ENCODE measurements at places on chromosomes 5 and 9.

DNA sequence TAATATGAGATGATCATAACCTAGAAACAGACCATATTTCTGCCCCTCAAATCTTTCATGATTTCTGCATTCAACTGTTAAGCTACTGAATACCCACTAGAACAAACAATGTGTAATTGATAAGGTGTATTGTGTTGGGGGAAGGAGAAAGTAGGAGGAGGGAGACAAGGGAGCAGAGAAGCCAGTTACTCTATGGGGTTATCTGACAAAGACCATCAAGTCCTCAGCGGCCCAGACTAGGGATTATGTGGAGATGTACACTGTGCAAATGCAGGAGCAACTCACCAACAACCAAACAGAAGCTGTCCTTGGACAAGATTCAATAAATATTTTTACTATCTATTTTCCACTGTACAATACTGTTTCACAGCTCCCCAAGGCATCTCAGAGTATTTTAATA is 2.7 kb downstream of the NRG2 start:
- no peak for DNase-seq

DNA sequence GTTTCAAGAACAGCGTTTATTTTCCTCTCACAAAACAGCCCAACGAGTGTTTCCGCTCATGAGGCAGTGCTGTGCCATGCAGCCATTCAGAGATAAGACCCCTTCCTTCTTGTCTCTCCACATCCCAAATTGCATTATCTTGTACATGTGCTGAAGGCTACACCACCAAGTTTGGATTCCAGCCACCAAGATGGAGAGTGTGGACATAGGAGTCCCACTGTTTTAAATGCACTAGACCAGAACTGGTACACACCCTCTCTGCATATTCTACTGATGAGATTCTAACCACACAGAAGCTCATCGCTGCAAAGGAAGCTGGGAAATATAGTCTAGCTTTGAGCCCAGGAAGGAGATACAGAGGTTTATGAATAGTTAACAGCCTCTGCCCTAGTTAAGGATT is 509.4 kb downstream of the NFIB start:
- no peak for DNase-seq

DNA sequence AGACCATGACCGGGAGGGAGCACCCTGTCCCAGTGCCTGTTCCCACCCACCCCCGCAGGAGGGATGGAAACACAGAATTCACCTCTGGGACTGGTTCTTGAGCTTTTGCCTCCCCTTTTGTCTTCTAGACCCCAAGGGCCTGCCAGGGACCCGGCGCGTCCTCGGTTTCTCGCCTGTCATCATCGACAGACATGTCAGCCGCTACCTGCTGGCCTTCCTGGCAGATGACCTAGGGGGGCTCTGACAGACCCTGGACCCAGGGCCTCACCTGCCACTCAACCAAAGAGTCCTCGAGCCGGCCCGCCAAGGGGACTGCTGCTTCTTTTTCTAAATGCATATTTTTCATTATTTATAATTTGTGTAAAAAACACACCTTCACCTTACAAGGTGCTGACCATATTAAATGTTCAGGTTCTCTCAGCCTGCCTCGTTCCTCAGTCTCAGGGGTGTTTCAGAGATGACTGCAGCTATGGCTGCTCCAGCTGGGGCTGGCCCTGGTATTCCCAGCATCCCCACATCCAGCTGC is 16.9 kb downstream of the CARD19 start:
- DNase-seq: no peak

DNA sequence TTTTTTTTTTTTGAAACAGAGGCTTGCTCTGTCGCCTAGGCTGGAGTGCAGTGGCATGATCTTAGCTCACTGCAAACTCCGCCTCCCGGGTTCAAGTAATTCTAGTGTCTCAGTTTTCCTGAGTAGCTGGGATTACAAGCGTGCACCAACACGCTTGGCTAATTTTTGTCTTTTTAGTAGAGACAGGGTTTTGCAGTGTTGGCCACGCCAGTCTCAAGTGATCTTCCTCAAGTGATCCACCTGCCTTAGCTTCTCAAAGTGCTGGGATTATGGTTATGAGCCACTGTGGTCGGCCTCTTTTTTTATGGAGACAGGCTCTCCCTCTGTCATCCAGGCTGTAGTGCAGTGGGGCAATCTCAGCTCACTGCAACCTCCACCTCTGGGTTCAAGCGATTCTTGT is 82.9 kb downstream of the RAB24 start:
- no peak for DNase-seq

- DNase-seq: no peak
Measured at GRCh38 chr5:77133061-77133758, 46.1 kb upstream of the ZBED3 start.

- no peak for DNase-seq
Measured at GRCh38 chr5:94429566-94429965, 188.8 kb downstream of the KIAA0825 start.

Data from SW480 (cell line).